Stimulated activated CD8-positive, alpha-beta memory T cell treated with anti-CD3 and anti-CD28 coated beads, Interleukin-7, amount 100 ng/mL, for 24 hours (primary cell): ENCODE measurements at places on chromosomes 1 and 21.

DNA sequence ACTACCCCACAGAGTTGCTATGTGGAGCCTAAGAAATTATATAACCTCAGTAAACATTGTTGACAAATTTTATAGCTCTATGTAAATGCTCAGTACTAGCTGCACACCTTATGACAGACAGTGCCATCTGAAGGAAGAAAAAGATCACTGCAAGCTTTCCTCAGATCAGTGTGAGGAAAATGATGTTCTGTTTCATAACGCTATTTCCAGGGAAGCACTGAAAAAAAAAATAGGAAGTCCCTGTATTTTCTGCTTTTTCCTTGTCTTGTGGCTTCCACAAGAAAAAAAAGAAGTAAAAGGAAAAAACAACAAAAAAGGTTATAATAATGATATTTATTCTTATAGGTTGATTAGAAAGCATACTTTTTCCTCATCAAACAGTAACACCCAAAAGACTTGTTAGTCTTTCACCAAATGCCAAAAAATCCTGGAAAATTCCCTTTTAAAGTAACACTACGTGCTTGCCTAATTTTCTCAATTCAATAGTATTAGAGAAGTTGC lies 23.2 kb downstream of the LYST start:
- no peak for DNase-seq

DNA sequence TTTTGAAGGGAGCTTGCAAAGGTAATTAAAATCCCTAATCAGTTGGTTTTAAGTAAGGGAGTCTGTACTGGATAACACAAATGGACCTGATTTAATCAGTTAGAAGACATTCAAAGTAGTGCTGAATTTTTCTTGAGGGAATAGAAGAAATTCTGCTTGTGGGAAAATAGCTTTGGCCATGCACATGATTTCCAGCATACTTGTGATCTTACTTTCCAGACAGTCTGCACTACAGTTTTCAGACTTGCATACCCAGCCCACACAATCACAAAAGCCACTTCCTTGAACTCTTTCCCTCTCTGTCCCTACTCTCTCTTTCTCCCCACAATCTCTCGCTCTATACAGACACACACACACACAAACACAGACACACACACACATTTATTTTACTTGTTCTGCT lies 852.1 kb downstream of the PLA2G4A start:
- no peak for DNase-seq

DNA sequence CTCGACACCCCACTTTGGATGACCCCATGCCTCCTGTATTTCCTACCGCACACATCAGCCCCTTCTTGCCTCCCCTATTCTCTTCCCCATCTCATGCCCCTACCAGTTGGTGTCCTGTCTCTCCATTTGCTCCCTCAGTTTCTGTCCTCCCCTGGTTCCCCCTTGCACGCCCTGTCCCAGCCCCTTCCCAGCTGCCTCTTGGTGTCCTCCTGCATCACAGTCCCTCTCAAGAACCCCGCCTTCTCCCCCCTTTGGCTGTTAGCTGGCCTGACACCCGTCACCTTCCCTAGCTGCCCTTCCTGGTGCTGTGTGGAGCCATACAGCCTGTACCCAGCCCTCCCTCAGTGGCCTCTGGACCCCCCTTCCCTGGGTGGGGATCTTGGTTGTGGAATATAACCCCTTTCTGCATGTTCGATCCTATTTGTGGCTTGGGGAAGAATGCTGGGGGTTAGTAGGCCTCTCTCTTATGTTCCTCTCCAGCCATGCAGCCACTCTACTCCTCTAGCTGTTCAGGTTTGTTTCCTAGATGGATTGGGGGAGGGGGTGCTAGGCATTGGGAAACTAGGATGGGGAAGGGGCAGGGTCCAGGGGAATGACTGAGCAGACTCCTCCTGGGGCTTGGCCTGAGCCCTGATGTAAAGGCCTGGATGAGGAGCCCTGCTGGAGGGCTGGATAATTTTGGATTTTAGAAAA lies 41.4 kb upstream of the NFASC start:
- no peak for DNase-seq

GRCh38 chr1:14811573-14811972 lies 213.1 kb downstream of the KAZN start:
- DNase-seq, result no peak

DNA sequence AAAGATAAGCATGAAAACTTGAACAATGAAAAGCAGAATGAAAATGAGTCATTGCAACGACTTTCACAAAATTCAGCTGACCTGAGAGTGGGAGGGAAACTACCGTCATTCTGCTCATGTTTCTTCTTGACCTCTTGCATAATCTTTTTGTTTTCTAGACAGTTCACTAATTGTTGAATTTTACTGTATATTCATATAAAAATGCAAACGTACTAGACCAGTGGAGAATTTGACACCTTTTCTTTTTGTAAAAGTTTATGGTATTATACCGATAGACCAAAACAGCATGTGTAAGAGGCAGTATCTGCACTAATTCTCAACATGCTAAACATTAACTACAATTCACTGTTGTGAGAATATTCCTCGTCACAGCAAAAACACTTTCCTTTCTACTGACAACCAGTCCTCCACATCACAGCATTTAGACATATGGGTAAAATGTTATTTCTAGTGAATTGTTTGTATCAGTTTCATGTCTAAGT lies 137.8 kb downstream of the GREM2 start:
- no peak for DNase-seq

- DNase-seq, result no peak
Measured at GRCh38 chr1:239858057-239858456, 233.6 kb upstream of the FMN2 start.

- no peak for DNase-seq
Measured at GRCh38 chr1:167957710-167958109, 20.8 kb upstream of the MPC2 start.
